ENCODE measurements at places on chromosomes 7 and 10.

DNA sequence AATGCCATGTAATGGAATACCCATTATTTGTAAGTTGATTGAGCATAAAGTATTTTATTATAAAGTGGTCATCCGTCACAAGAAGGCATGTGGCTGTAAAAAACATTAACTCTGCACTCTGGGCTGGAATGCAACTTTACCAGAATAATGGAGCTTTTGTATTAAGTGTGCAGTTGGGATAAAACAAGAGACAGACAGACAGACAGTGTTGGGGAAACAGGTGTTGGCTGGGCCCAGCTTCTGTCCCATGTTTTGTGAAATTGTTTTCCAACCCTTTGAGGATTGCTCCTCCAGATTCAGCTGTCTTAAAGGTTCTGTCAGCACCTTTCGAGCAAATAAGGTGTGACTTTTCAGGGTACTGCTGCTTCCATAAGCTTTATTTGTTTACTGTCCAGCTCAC is 67.9 kb upstream of the NFKB2 start:
- no peak for DNase-seq

- no peak for DNase-seq
Observed at GRCh38 chr7:43456200-43456599, 126.7 kb upstream of the STK17A start.

- no peak for DNase-seq
Observed at GRCh38 chr7:99625961-99626360, 9.2 kb downstream of the ZSCAN25 start.

- no peak for DNase-seq
Observed at GRCh38 chr10:33759191-33759590, 424.7 kb upstream of the NRP1 start.

- no peak for DNase-seq
Observed at GRCh38 chr7:57256637-57257375, 124.6 kb upstream of the ZNF479 start.

Measured in hematopoietic multipotent progenitor cell treated with erythropoietin and hydrocortisone succinate and interleukin-3 and kit ligand, for 6 days (in vitro differentiated cells).